ENCODE measurements at places on chromosomes 4 and X. TPM values are rescaled to one million over a fixed set of nuclear protein-coding genes. Genes with fewer than 3 reads are reported as not detected.

Gene RASGEF1B
- not detected for total RNA-seq

Gene EMCN
- not detected for total RNA-seq

Gene MAGEA8
- not detected for total RNA-seq

Gene NR0B1
- 25.0 TPM for total RNA-seq
